ENCODE measurements at places on chromosomes 4 and X. TPM values are rescaled to one million over a fixed set of nuclear protein-coding genes. Genes with fewer than 3 reads are reported as not detected.

The EMD gene
- polyA plus RNA-seq: 68.2 TPM

The XKRX gene
- 0.25 TPM for polyA plus RNA-seq

GRCh38 chrX:68396953-68397352, 36.3 kb downstream of the OPHN1 start:
- DNase-seq: no peak

The EFHC2 gene
- polyA plus RNA-seq: 9.0 TPM

DNA sequence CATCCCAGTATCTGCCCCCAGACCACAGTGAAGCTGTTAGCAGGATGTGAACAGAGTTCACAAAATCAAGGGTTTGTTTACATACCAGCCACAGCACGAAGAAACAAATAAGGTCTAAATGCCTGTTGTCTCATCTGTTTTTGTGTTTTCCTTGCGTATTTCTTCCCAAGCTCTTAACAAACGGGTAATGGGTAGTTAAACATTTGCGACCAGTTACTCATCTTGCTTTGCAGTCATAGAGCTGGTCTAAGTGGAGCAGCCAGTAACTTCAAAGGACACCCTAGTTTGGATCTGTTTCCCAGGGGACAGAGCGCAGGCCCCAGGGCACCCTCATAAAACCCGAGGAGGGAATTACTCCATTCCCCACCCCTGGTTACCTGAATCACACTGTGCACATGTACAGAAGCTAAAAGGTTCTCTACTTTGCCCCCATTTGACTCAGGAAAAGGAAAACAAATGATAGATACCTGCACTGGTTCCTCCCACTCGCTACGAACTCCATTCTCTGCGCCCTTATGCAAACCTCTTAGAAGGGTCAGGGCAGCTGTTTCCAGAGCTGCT, 68.8 kb downstream of the MAML3 start:
- no peak for DNase-seq

DNA sequence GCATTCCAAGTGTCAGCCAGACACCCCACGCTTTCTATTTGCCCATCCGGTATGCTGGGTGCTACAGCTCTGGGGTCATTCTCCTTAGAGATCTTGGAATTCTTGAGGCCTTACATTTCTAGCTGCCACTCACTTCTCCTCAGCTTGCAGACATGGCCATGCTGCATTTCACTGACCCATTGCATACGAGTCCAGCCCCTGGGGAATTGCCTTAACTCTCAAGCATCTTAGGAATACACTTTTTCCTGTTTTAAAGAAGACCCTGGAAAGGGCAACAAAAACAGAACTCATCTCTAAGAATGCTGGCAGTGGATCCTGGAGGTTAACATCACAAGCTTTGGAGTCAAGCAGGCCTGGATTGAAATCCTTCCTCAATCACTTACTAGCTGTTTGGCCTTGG, 122.0 kb upstream of the LNX1 start:
- no peak for DNase-seq

- DNase-seq: no peak
Observed at GRCh38 chr4:153804722-153805121, 15.8 kb upstream of the SFRP2 start.

GRCh38 chr4:17358241-17358640, 153.6 kb downstream of the QDPR start:
- DNase-seq: no peak

DNA sequence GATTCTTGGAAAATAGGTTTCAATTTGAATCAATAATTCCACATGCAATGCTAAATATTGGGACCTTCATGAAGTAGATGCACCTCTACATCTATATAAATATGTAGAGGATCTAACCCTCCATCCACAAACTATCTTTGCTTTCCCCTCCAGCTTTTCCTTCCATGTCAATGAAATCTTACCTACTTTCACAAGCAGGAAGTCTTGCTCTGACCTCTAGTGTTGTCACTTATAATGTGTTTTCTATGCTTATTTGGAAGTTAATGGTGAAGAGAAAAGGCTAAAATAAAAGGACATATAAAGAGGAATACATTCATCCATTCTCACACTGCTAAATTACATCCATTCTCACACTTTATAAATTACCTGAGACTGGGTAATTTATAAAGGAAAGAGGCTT, 472.7 kb upstream of the DIAPH2 start:
- DNase-seq: no peak

- DNase-seq: no peak
Observed at GRCh38 chr4:31645236-31645635, 925.1 kb downstream of the PCDH7 start.

- no peak for DNase-seq
Observed at GRCh38 chr4:168735735-168736134, 238.9 kb downstream of the PALLD start.

The CFAP99 gene
- 0.80 TPM for polyA plus RNA-seq

The SSX1 gene
- polyA plus RNA-seq: not detected

DNA sequence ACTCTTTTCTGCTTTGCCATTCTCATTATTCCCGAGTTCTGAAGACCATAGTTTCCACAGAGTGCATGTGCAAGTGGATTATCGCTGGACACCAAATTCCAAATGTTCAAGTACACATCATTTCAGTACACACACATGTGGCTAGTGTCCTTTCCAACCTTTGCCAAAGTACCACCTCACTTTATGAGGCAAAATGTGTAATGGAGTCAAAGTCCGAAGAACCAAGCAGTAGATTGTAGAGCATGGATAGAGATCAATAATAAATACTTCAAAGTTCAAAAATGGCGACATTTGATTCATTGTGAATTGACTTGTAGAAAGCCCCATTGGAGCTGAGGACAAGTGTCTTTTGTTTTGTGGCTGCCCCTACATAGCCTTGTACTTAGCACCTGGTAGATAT, 115.6 kb downstream of the TMEM164 start:
- no peak for DNase-seq

- DNase-seq: no peak
Observed at GRCh38 chr4:43855283-43855682, 593.3 kb downstream of the KCTD8 start.

- DNase-seq: no peak
Observed at GRCh38 chr4:7607156-7607910, 172.6 kb upstream of the PSAPL1 start.

- no peak for DNase-seq
Observed at GRCh38 chr4:82398263-82398662, 24.5 kb upstream of the HNRNPD start.

The PSMD10 gene
- 78.7 TPM for polyA plus RNA-seq

Data from left kidney (tissue), 8 donors.